ENCODE measurements at places on chromosomes 7 and 10. TPM values are rescaled to one million over a fixed set of nuclear protein-coding genes. Genes with fewer than 3 reads are reported as not detected.

ACBD7 gene
- 0.15 TPM for polyA plus RNA-seq

GRCh38 chr7:51142741-51143385 lies 173.7 kb downstream of the COBL start:
- DNase-seq = no peak

TMEM130 gene
- 2.1 TPM for polyA plus RNA-seq

- DNase-seq = no peak
Measured at GRCh38 chr7:55903985-55904759, 16.9 kb downstream of the ZNF713 start.

ASB10 gene
- polyA plus RNA-seq = not detected

- peak; percentile 46 for DNase-seq
Measured at GRCh38 chr7:30412782-30413504, 65.6 kb downstream of the NOD1 start.

COL1A2 gene
- polyA plus RNA-seq = 1,063 TPM

GRCh38 chr7:156999958-157000726 lies 10.3 kb downstream of the MNX1 start:
- DNase-seq = no peak

DNA sequence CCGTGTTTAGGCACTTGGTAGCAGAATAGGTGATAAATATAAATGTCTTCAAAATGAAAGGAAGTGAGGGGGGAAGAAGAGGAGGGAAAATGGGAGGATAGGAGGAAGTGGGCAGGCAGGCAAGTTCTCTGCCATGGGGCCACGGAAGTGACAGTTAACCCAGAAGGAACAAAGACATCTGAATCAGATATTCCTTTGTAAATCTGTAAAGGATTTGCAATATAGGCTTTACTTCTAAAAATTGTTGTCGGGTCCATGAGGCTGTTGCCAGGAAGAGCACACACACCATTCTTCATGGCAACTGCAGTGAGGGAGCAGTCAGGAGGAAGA lies 23.7 kb upstream of the RASSF4 start:
- DNase-seq = no peak

GRCh38 chr10:64211466-64211865 lies 690.3 kb downstream of the REEP3 start:
- DNase-seq = no peak

- DNase-seq = no peak
Measured at GRCh38 chr7:21624320-21624719, 81.5 kb downstream of the DNAH11 start.

- no peak for DNase-seq
Measured at GRCh38 chr7:69577221-69577620, 21.1 kb upstream of the AUTS2 start.

DNA sequence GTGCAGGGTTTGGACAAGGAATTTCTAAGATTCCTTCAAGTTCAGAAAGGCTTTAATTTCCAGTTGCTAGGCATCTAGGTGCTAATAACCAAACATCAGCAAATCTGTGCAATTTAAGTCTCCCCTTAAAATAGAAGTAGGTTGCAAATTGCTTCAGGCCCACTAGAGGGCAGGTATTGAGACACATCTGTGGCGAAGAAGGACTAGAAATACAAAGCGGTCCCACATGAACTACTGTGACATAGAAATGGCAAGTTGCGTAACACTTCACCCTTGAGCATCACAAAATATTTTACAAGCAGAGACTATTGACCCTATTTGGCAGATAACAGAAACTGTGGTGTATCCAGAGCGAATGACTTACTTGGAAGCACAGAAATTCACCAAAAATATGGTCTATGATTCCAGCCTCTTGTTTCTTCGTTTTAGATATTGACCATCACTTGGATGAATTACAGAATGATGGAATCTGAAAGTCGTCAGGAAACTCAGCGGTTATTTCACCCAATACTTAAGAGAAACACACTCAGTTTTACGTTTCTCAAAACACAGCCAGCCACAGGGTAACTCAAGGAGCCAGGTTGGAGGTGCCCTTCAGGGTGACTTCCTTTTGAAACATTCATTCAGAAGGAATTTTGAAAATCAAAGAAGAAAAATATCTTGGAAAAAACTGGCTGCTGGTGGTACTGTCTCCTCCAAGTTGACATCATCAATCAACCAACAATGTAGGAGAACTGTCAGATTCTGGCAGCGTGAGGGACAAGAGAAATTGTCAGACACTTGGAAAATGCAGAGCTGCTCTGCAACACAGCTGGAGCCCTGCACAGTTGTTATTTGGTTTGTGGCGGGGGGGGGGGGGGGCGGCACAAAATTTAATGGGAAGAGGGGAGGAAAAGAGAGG lies 256.3 kb upstream of the MINDY3 start:
- no peak for DNase-seq

DNA sequence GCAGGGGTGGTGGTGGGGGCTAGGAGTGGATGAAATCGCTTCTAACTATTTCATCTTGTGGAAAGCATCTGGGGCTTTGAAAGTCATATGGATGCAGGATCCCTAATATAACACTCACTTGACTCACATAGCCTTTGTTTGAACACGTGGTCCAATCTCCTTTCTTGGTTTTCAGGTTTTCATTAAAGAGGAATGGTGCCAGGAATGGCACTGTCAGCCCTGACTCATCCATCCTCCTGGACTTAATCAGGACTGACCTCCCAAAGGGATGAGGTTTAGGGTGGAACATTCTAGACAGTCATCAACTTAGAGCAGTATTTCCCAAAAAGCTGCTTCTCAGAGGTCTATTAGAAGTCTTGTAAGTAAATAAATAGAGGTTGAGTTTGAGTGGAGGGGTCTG lies 162.0 kb upstream of the PLXNA4 start:
- DNase-seq = no peak

DNA sequence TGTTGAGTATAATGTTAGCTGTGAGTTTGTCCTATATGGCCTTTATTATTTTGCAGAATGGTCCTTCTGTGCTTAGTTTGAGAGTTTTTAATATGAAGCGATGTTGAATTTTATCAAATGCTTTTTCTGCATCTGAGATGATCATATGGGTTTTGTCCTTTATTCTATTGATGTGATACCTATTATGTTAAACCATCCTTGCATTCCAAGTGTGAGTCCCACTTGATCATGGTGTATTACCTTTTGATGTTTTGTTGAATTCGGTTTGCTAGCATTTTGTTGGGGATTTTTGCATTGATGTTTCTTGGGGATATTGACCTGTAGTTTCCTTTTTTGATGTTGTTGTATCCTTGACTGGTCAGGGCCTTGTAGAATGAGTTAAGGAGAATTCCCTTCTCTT lies 166.4 kb downstream of the MLLT10 start:
- no peak for DNase-seq

MDFIC gene
- polyA plus RNA-seq = 13.4 TPM

GRCh38 chr10:26448292-26448691 lies 10.2 kb downstream of the APBB1IP start:
- DNase-seq = no peak

SFTPA1 gene
- not detected for polyA plus RNA-seq

ZC3HAV1L gene
- polyA plus RNA-seq = 3.3 TPM

- DNase-seq = peak; percentile 32
Measured at GRCh38 chr7:98178321-98178720, 32.9 kb upstream of the BHLHA15 start.

- no peak for DNase-seq
Measured at GRCh38 chr10:94490789-94491039, 54.9 kb upstream of the HELLS start.

DNA sequence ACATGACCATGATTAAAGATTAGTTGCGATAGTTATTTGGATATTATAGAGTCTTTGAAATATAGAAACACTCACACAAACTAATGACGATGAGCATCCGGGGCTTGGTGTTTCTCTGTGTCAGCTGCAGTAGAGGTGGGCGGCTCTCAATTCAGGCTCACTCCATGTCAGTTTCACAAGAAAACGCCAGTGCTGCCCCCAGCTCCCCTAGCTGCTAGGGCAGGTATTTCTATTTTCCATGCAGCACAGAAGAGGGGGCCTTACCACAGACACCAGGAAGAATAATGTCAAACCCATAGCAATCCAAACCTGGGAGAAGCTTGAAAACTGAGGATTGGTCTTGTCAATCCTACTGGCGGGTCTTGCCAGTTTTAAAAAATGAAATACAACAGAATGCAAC lies 197.1 kb downstream of the PHTF2 start:
- no peak for DNase-seq

DNA sequence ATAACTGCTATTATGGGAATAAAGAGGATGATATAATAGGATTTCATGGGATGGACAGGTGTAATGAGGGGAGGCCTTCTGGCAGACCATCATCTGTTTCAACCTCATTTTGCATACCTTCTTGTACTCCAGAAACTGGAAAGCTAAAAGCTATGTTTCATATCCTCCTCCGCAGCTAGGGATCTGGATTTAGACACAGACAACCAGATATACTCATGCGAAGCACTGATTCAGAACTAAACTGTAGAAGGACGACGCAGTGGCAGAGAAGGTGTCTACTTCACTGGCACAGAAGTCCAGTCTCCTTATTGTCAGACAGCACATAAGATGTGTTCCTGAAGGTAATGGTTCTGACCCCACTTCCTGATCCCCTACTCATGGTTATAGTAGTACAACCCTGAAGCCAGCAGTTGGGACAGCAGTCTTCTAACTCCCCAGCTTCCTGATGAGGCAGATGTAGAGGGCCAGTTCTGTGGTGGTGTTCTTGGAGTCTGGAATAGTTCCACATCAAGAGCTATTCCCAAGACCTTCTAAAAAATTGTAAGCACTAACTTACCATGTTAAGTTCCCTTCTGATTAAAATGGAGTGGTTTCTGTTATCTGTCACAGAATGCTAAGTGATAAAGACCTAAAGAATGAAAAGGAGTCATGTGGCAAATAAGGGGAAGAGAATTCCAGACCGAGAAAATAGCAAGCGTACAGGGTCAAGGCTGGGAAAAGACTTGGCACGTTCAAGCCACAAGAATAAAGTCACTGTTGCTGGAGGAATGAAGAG lies 550.3 kb downstream of the GRM8 start:
- no peak for DNase-seq

XRCC2 gene
- 0.33 TPM for polyA plus RNA-seq

- no peak for DNase-seq
Measured at GRCh38 chr10:34808801-34809745, 6.0 kb downstream of the PARD3 start.

DNA sequence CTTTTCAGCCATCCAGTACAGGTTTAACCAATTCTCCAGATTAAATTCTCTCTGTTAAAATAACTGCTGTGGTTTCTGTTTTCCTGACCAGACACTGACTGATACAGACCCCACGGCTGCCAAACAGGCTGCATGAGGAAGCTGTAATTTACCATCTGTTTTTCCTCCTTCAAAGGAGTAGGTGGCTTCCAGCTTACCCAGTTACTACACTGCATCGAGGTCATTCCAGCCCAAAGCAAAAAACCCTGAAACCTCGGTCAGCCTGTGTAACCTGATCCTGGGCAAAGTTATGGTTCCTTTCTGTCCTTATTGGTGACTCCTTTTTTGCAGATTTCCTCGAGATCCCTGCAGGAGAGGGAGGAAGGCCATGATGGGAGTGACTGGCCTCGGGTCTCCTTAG lies 27.9 kb upstream of the LOXL4 start:
- DNase-seq = no peak

DNA sequence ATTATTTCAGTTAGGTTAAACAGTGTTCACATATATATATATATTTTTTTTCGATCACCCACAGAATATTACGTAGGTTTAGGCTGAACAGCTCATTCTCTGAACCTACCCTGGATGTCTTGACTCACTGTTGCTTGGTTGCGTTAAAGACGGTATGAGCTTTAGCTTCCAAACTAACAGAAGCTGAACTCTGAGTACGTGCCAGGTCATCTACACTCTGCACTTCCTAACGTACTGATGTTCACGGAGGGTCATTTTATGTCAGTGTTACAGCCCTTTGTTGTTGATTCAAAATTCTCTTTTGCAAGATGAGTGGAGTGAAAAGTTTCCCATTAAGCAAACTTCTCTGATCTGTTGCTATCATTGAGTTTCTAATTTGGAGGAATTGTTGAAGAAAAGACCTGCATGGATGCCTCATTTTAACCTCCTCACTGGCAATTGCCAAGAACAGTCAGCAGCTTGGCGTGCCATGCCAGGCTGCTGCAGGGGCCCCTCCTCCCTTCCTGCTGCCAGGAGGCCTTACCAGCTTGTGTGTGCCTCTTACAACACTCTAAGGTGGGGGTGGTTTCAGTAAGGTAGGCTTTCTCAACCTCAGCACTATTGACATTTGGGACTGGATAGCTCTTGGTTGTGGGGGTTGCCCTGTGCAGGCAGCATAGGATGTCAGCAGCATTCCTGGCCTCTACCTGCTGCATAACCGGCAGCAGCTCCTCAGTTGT lies 44.3 kb downstream of the INSYN2A start:
- DNase-seq = no peak

DNA sequence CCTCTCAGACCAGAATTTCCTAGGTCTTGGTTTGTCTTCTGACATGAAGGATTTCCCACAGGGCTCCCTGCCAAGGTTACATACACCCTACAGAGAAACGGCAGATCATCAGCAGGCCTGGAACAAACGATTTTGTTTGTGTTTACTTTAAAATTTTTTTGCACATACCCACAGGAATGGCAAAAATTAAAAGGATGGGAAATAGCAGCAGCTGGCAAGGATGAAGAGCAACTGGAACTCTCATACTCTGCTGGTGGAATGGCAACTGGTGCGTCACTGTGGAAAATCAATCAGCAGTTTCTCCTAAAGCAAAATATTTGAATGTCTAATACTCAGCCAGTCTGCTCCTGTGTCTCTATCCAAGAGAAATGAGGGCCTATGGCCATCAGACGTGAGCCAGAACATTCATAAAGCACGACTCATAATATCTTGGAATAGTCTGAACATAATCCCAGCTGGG lies 6.5 kb downstream of the BAIAP2L1 start:
- DNase-seq = no peak

DNA sequence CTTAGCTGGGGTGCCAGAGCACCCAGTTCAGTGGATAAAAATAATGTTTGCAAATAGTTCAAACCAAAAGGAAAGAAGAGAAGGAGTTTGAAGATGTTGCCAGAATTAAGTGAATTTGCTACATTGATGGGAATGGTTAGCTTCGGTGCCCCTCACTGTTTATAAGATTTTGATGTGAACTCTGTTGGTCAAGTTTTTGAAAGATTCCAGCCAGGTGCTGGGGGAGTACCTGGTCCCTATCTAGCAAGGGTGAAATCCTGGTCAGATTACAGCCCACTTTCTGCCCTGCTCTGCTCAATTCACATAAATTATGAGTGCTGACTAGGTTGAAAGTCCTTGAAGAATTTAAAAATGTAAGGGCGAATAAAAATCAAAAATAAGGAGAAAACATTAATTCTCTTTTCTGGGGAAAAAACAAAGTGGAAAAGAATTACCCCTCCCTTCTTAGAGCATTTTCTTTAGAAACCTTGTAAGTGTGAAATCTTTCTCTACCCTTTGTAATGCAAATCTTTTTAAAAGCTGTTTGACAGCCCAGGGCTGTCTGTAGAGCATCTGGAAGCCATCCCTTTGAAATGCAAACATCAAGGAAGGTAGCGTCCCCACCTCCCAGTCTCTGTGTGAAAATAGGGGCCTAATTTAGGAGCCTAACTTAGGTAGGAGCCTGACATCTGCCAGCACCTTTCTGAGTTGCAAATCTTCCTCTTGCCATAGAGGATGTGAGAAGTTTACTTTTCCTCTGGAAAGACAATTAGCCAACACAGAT lies 1.4 kb upstream of the GIMAP5 start:
- no peak for DNase-seq
